T-helper 17 cell (primary cell): ENCODE measurements at places on chromosomes 1 and 21. TPM values are rescaled to one million over a fixed set of nuclear protein-coding genes. Genes with fewer than 3 reads are reported as not detected.

SAMSN1 gene
- 33.7 TPM for total RNA-seq

IL20 gene
- not detected for total RNA-seq

TNFRSF1B gene
- total RNA-seq, result 127 TPM

ARF1 gene
- total RNA-seq, result 382 TPM

GCSAML gene
- 1.7 TPM for total RNA-seq

ZNF593OS gene
- not detected for total RNA-seq

GRCh38 chr1:227174164-227174563 is 144.1 kb downstream of the CDC42BPA start:
- peaks cover 49% of the 10 kb centered on the region for H3K27me3 ChIP-seq
- H3K36me3 ChIP-seq, result peaks cover 3% of the 10 kb centered on the region
- no peak overlapping the region for H3K27ac ChIP-seq
- H3K4me3 ChIP-seq, result no peak overlapping the region
- no peak for DNase-seq

- H3K36me3 ChIP-seq, result no peaks in the 10 kb centered on the region
- no peaks in the 10 kb centered on the region for H3K4me1 ChIP-seq
- no peak overlapping the region for H3K4me3 ChIP-seq
- H3K27ac ChIP-seq, result no peak overlapping the region
- H3K27me3 ChIP-seq, result peaks cover 5% of the 10 kb centered on the region
- no peak for DNase-seq
Observed at GRCh38 chr1:237287876-237288521, 246.0 kb downstream of the RYR2 start.

DNA sequence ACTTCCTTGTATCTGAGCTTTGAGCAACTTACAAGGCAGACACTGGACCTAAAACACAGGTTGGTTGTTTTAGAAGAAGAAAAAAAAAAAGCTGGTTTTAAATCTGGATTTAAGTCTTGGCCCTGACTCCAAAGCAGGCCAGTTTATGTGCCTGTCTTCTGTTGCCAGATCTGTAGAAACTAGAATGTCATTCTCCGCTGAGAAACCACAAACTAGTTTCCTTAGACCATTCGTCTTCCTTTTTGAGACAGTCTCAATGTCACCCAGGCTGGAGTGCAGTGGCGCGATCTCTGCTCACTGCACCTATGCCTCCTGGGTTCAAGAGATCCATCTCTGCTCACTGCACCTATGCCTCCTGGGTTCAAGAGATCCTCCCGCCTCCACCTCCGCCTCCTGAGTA is 33.9 kb downstream of the APP start:
- H3K27me3 ChIP-seq, result no peaks in the 10 kb centered on the region
- no peak for DNase-seq
- H3K4me1 ChIP-seq, result peaks cover 11% of the 10 kb centered on the region
- H3K4me3 ChIP-seq, result no peak overlapping the region

GRCh38 chr1:12230549-12231275 is 882 bp downstream of the VPS13D start:
- H3K27ac ChIP-seq, result peak overlapping the region; percentile 59
- H3K36me3 ChIP-seq, result no peaks in the 10 kb centered on the region
- H3K4me3 ChIP-seq, result peak overlapping the region; percentile 89
- H3K27me3 ChIP-seq, result no peaks in the 10 kb centered on the region
- peaks cover 19% of the 10 kb centered on the region for H3K4me1 ChIP-seq

- no peak overlapping the region for H3K4me3 ChIP-seq
- no peak for DNase-seq
- H3K36me3 ChIP-seq, result no peaks in the 10 kb centered on the region
- no peaks in the 10 kb centered on the region for H3K4me1 ChIP-seq
- no peaks in the 10 kb centered on the region for H3K27me3 ChIP-seq
Observed at GRCh38 chr21:40638466-40639251, 208.3 kb downstream of the DSCAM start.

- H3K27me3 ChIP-seq, result peaks cover 6% of the 10 kb centered on the region
- H3K4me3 ChIP-seq, result no peak overlapping the region
- H3K27ac ChIP-seq, result no peak overlapping the region
- peaks cover 11% of the 10 kb centered on the region for H3K4me1 ChIP-seq
- no peaks in the 10 kb centered on the region for H3K36me3 ChIP-seq
Observed at GRCh38 chr1:226425004-226425378, 17.1 kb upstream of the PARP1 start.

- H3K27me3 ChIP-seq, result peaks cover 15% of the 10 kb centered on the region
- H3K36me3 ChIP-seq, result peaks cover 2% of the 10 kb centered on the region
- no peak overlapping the region for H3K4me3 ChIP-seq
- no peak overlapping the region for H3K27ac ChIP-seq
- no peak for DNase-seq
Observed at GRCh38 chr1:182164273-182164672, 102.8 kb upstream of the ZNF648 start.

GRCh38 chr1:199843861-199844260 is 183.6 kb upstream of the NR5A2 start:
- no peaks in the 10 kb centered on the region for H3K27me3 ChIP-seq
- DNase-seq, result no peak
- H3K4me3 ChIP-seq, result no peak overlapping the region
- H3K4me1 ChIP-seq, result no peaks in the 10 kb centered on the region
- no peaks in the 10 kb centered on the region for H3K36me3 ChIP-seq

DNA sequence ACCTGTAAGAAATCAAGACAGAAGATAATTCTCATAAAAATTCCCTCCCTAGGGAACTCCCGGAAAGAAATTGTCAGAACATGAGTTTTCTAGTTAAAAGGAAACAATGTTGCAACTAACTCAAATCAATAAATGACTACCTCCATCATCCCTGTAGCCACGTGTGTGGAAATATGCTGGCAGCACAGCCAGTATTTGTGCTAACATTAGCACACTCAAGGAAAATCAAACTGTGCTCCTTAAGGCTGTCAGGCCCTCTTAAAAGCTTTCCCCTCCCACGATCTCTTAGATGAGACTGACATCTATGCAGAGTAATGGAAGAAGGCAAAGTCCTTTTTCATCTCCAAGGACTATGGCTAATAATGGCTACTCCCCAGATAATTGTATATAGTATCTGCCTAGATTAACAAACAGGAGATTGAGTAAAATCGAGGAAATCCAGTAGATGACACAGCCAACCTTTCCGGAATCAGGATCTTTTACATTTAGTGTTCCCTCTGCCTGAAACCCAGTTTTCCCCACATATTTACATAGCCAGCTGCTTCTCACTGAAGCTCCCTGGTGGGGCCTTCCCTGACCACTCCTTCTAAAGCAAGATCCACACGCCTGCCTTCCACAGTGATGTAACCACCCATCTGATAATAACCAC is 50.9 kb upstream of the NR5A2 start:
- DNase-seq, result no peak
- peaks cover 22% of the 10 kb centered on the region for H3K27me3 ChIP-seq
- no peaks in the 10 kb centered on the region for H3K36me3 ChIP-seq
- peaks cover 8% of the 10 kb centered on the region for H3K4me1 ChIP-seq
- no peak overlapping the region for H3K4me3 ChIP-seq

- DNase-seq, result no peak
- H3K4me1 ChIP-seq, result peaks cover 17% of the 10 kb centered on the region
- no peak overlapping the region for H3K27ac ChIP-seq
- peaks cover 11% of the 10 kb centered on the region for H3K27me3 ChIP-seq
- no peak overlapping the region for H3K4me3 ChIP-seq
- no peaks in the 10 kb centered on the region for H3K36me3 ChIP-seq
Observed at GRCh38 chr1:205976708-205977401, 26.3 kb downstream of the RAB7B start.

GRCh38 chr1:214002472-214002871 is 14.7 kb downstream of the PROX1 start:
- H3K36me3 ChIP-seq, result peaks cover 2% of the 10 kb centered on the region
- H3K27me3 ChIP-seq, result peaks cover 22% of the 10 kb centered on the region
- DNase-seq, result no peak
- no peaks in the 10 kb centered on the region for H3K4me1 ChIP-seq
- H3K27ac ChIP-seq, result no peak overlapping the region
- no peak overlapping the region for H3K4me3 ChIP-seq
